Endothelial cell of coronary artery (primary cell): ENCODE measurements at places on chromosomes 3 and 15. TPM values are rescaled to one million over a fixed set of nuclear protein-coding genes. Genes with fewer than 3 reads are reported as not detected.

CHST13 gene
- total RNA-seq, result not detected in 2 replicates

GPR160 gene
- total RNA-seq, result 0.54 and 2.7 TPM in 2 replicates

SPINT1 gene
- 0.45 and 0.56 TPM in 2 replicates for total RNA-seq

LRRK1 gene
- 9.4 and 16.9 TPM in 2 replicates for total RNA-seq

ROBO1 gene
- 22.9 and 23.0 TPM in 2 replicates for total RNA-seq

SLC24A5 gene
- not detected in 2 replicates for total RNA-seq

ADGRG7 gene
- not detected in 2 replicates for total RNA-seq

TASOR gene
- 59.0 and 74.9 TPM in 2 replicates for total RNA-seq

STAC gene
- 0.18 and 0.75 TPM in 2 replicates for total RNA-seq

CCR1 gene
- total RNA-seq, result not detected in 2 replicates

SST gene
- total RNA-seq, result not detected in 2 replicates

C3orf20 gene
- total RNA-seq, result under 0.01 TPM in 2 replicates

CYP11A1 gene
- total RNA-seq, result not detected in 2 replicates

CLN6 gene
- total RNA-seq, result 10.4 and 11.1 TPM in 2 replicates

CACNA2D2 gene
- total RNA-seq, result not detected in 2 replicates

NR1I2 gene
- under 0.01 and 0.09 TPM in 2 replicates for total RNA-seq

KCNH8 gene
- total RNA-seq, result under 0.01 TPM in 1 of 2 replicates, not detected in the other

CKMT1A gene
- not detected in 2 replicates for total RNA-seq

TTLL13 gene
- under 0.01 TPM in 1 of 2 replicates, not detected in the other for total RNA-seq

CCDC54 gene
- not detected in 2 replicates for total RNA-seq

CCR8 gene
- not detected in 2 replicates for total RNA-seq

ISG20 gene
- 18.7 and 22.4 TPM in 2 replicates for total RNA-seq

EPB42 gene
- total RNA-seq, result not detected in 2 replicates

PRKCD gene
- 2.7 and 4.6 TPM in 2 replicates for total RNA-seq

ZWILCH gene
- total RNA-seq, result 13.6 and 26.0 TPM in 2 replicates

RPL39L gene
- total RNA-seq, result 24.2 and 33.6 TPM in 2 replicates

DENND6A gene
- total RNA-seq, result 15.5 and 16.0 TPM in 2 replicates

RLBP1 gene
- not detected in 2 replicates for total RNA-seq

C2CD4A gene
- total RNA-seq, result 0.94 and 1.5 TPM in 2 replicates

CADPS gene
- not detected in 2 replicates for total RNA-seq

ADPRH gene
- 2.5 and 4.1 TPM in 2 replicates for total RNA-seq

CLEC3B gene
- total RNA-seq, result 0.72 and 2.6 TPM in 2 replicates

MEIS2 gene
- 39.1 and 55.5 TPM in 2 replicates for total RNA-seq

ZNF592 gene
- total RNA-seq, result 3.6 and 6.2 TPM in 2 replicates

GDPGP1 gene
- 5.9 and 7.4 TPM in 2 replicates for total RNA-seq

CHRM5 gene
- under 0.01 TPM in 1 of 2 replicates, not detected in the other for total RNA-seq

DGKG gene
- 0.09 and 0.19 TPM in 2 replicates for total RNA-seq

PLAAT1 gene
- 0.45 TPM in 1 of 2 replicates, not detected in the other for total RNA-seq

MESP2 gene
- 0.18 and 0.28 TPM in 2 replicates for total RNA-seq

INSYN1 gene
- 0.56 and 0.81 TPM in 2 replicates for total RNA-seq

LSAMP gene
- total RNA-seq, result under 0.01 TPM in 1 of 2 replicates, not detected in the other

CTSH gene
- total RNA-seq, result 1.0 and 1.6 TPM in 2 replicates

ADCY5 gene
- 0.38 TPM in 1 of 2 replicates, not detected in the other for total RNA-seq

HDDC3 gene
- total RNA-seq, result 12.6 and 12.7 TPM in 2 replicates

VWA5B2 gene
- under 0.01 TPM in 1 of 2 replicates, not detected in the other for total RNA-seq

SKOR1 gene
- total RNA-seq, result under 0.01 and 0.09 TPM in 2 replicates

NR2E3 gene
- 0.09 and 0.18 TPM in 2 replicates for total RNA-seq

FGF12 gene
- total RNA-seq, result 0.28 and 1.1 TPM in 2 replicates

DNAH12 gene
- total RNA-seq, result under 0.01 and 0.09 TPM in 2 replicates

CCRL2 gene
- 4.7 and 4.9 TPM in 2 replicates for total RNA-seq

POMGNT2 gene
- 4.9 and 6.6 TPM in 2 replicates for total RNA-seq

ACOX2 gene
- 2.8 and 4.0 TPM in 2 replicates for total RNA-seq

ONECUT1 gene
- total RNA-seq, result not detected in 2 replicates

ARGFX gene
- total RNA-seq, result not detected in 2 replicates

PRR20G gene
- total RNA-seq, result not detected in 2 replicates

USP13 gene
- total RNA-seq, result 7.7 and 8.0 TPM in 2 replicates

TRA2B gene
- 187 and 264 TPM in 2 replicates for total RNA-seq

THRB gene
- total RNA-seq, result 0.09 and 0.38 TPM in 2 replicates

CMTM8 gene
- total RNA-seq, result 1.3 and 1.4 TPM in 2 replicates
